ENCODE measurements at places on chromosomes 5 and 9.

DNA sequence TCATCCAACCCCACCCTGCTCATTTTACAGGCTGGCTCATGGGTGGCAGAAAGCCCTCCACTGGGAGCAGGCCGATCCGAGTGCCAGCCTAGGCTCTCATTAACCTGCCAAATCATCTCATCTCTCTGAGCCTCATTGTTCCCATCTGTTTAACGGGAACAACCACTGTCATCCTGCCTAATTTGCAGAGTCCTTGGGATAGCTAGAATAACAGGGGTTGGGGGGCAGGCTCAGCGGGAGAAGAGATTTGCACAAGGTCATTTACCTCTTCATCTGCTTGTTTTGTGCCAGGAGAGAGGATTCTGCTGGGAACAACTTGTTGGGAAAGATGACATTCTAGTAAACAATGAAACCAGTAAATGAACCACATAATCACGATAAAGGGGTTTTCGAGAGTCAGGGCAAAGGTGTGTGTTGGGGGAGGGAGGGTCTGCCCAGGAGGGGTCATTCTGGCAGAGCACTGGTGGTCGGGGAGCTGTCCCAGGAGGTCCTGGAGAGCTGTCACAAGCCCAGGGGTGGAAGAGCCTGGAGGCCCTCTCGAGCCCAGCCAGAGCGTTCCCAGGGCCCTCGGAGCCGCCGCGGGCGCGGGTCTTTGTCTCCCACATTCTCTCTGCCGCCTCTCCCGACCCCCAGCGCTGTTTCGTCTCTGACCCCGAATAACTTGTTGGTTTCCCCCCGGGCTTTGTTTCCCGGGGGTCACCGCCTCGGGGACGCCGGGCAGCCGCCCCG is 22.8 kb upstream of the NDST1 start:
- DNase-seq: no peak

GRCh38 chr5:172548981-172549687 is 91.9 kb upstream of the NEURL1B start:
- DNase-seq: no peak

DNA sequence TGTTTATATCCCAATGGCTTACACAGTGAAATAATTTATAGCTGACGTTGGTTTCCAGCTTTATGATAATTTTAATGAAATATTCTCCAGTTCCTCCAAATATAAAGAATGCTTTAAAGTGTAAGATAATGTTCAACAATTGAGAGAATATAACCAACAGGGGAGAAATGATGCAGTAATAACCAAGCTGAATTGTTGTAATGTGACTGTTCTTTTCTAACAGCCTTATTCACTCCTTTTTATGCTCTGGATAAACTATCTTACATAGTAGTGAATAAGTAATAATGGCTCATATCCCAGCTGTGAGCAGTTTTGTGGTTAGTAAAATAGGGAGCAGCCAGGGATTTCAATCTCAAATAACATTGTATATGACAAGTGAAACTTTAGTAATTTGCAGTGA is 2348.7 kb upstream of the ACO1 start:
- no peak for DNase-seq

DNA sequence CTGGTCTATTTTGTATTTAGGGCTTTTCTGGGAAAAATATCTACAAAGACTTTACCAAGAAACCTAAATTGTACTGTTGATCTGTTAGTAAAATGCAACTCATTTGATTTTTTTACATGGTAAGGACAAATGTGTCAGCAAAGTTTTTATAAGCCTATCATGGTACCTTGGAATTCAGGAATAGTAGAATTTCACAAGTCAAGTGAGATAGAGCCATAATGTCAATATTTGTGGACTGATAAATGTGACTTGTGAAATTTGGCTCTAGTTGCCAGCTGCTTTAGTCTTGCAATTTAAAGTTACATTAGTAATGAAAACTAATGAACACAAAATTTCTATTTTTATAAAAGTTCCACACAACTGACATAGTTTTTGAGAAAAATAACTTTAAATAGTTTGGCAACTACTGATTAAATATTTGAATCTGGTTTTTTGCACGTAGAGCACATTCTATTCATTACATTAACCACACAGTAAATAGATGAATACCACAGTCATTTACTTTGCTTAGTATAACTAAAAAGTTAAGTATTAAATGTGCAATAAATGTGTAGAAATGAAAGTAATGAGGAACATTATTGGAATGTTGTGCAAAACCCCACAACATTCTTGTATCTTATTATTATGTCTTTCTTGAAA is 41.2 kb upstream of the RIOK2 start:
- DNase-seq: no peak

- DNase-seq: no peak
These were observed 2.9 kb downstream of the NRARP start for GRCh38 chr9:137299203-137299565.

- DNase-seq: no peak
These were observed 24.1 kb downstream of the FLT4 start for GRCh38 chr5:180625125-180625790.

DNA sequence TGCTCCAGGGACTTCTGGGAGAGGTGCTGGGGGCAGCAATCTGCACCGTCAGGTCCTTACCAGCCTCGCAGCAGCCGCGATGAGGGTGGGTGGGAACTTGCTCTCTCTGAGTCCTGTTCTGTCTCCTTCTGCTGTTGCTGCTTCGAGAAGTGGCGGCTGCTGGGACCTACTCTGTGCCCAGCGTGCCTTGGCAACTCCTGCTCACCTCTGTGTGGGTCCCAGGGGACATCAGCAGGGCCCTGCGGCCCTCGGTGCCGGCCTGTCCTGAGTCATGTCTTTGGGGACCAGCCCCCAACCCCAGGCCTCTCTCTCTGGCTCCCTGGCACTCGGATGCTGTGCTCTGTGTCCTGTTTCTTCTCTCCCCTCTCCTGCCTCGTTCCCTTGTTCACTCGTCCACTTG is 49.5 kb downstream of the KCNT1 start:
- no peak for DNase-seq

Measured in erythroblast (primary cell).